ENCODE measurements at places on chromosomes 7 and 10. TPM values are rescaled to one million over a fixed set of nuclear protein-coding genes. Genes with fewer than 3 reads are reported as not detected.
A peak's percentile ranks its signal among the peaks of the same experiment; 100 is the strongest.

The MBL2 gene
- not detected for total RNA-seq

The PRSS37 gene
- total RNA-seq: not detected

The MYPN gene
- 69.8 TPM for total RNA-seq

The FFAR4 gene
- total RNA-seq: not detected

The FGFR2 gene
- total RNA-seq: not detected

The TMEM140 gene
- total RNA-seq: 1.8 TPM

The SKAP2 gene
- total RNA-seq: 7.4 TPM

The TRPV6 gene
- not detected for total RNA-seq

The SLC29A4 gene
- 0.62 TPM for total RNA-seq

GRCh38 chr7:24948739-24949138 lies 31.2 kb downstream of the OSBPL3 start:
- DNase-seq: peak; percentile 25

GRCh38 chr10:99966306-99966705 lies 43.4 kb downstream of the DNMBP start:
- DNase-seq: peak; percentile 97

GRCh38 chr7:68564306-68565135 lies 1033.8 kb upstream of the AUTS2 start:
- DNase-seq: no peak

GRCh38 chr7:48183370-48183743 lies 12.1 kb downstream of the ABCA13 start:
- DNase-seq: no peak

GRCh38 chr10:49288341-49289065 lies 10.5 kb upstream of the C10orf71 start:
- no peak for DNase-seq

- DNase-seq: no peak
These were observed 306.7 kb downstream of the DNAJB6 start for GRCh38 chr7:157643525-157643970.

DNA sequence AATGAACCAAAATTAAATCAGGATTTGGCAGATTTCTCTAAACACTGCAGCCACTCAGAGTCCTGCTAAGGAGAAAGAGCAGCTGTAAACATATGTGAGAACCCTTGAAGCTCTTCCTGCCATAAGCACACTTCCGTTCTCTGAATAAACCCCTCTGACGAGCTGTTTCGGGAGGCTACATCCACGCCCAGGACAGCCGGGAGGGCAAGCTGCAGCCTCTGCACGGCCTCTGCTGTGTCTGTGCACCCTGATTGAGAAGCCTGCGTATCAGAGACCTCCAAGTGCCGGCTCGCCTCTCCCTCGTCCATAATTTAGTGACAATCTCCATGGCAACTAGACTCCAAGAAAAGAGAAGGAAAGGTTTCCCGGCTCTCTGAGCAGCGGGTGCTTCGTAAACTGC lies 114.4 kb downstream of the PTPRN2 start:
- DNase-seq: no peak

DNA sequence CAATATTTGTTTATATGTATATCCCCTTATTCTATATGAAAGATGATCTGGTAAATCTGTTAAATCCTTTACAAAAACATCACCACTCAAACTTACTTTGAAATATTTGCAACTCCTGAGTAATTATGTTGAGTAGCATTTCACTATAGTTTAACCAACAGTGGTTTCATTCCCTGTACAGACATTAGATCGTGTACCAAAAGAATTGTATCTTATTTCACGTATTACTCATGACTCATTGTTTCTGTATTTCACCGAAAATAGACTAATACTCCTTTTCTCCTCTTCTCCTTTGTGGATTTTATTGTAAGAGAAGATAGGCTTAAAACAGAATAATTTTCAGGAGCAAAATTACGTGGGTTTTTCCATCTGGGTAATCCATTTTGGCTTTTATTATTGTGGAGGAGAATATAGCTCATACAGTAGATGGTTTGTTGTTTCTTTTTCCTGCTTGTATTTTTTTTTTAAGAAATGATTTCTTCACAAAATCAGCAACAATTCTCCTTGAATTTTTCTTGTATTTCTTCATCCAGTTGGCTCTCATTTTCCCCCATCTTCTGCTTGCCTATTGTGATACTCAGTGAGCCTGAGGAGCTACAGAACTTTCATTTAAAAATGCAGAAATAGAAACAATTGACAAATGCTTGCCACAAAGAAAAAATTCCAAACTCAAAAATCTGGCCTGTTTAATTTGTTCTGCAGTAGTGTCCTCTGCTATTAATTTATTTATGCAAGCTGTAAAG lies 90.6 kb upstream of the OIT3 start:
- peak; percentile 41 for DNase-seq

DNA sequence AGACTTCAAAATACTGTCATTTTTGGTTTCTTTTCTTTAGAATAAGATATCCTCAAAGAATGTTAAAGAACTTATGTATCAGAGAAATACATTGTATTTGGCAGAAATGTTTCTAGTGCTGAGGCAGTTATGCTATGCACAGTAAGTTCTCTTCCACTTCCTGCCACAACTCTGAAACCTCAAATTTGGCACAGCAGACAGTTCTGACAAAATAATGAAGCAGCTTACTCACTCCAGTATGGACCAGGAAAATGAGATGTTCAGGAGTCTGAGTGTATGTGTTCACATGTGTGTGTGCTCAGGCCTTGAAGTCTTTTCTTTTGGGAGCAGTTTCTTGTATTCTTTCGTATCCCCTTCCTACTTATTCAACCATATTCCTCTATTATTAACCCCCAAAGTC lies 197.0 kb upstream of the AGK start:
- DNase-seq: peak; percentile 22

DNA sequence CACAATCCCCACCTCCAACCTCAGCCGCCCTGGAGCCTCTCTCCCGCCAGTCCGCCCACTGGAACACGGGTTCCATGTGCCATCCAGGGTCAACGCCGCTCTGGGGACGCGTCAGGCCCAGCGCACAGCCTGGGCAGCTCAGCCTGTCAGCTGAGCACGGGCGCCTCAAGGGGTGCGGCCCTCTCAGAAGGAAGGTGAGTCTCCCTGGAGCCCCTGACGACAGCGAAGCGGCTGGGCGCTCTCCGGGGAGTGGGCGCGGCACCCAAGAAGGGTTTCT lies 1.2 kb upstream of the SLC18A3 start:
- no peak for DNase-seq

- peak; percentile 53 for DNase-seq
These were observed 12.1 kb upstream of the RHBDD2 start for GRCh38 chr7:75866489-75867389.

DNA sequence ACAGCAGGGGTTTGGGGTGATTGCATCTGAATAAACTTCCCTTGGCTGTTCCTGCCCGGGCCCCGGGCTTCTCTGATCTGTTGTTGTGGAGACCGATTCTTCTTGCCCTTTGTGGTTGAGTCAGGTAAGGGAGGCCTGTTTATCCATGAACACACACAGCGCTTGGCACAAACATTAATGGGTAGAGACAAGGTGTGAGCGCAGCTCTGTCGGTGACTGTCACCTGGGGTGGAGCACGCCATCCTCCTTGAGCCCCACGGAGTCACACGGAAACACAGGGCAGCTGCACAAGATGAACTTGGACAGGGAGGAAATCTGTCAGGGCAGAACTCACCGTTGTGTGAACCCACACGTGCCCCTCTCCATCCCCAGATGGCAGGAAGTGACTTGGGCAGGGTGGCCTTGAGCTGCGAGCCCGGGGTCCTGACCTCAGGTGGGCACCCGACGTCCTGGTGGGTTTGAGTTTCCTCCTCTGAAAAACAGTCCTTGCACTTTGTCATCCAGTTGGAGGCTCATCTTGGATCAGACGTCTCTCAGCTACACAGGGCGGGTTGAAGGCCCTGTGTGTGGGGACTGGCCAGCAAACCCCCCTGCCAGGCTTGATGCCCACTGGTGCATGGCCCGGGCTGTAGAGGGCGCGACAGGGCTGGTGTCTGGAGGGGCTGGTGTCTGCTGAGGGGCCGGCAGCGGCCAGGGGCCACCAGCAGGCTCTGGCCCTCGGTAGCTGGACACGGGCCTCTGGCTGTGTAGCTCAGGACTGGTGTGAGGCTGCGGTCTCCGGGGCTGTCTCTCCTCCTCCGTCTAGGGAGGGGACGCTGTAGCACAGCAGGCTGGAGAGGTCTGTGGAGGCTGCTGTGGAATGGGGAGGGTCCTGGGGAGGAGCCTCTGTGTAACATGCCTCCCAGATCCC lies 24.2 kb upstream of the SHH start:
- no peak for DNase-seq

DNA sequence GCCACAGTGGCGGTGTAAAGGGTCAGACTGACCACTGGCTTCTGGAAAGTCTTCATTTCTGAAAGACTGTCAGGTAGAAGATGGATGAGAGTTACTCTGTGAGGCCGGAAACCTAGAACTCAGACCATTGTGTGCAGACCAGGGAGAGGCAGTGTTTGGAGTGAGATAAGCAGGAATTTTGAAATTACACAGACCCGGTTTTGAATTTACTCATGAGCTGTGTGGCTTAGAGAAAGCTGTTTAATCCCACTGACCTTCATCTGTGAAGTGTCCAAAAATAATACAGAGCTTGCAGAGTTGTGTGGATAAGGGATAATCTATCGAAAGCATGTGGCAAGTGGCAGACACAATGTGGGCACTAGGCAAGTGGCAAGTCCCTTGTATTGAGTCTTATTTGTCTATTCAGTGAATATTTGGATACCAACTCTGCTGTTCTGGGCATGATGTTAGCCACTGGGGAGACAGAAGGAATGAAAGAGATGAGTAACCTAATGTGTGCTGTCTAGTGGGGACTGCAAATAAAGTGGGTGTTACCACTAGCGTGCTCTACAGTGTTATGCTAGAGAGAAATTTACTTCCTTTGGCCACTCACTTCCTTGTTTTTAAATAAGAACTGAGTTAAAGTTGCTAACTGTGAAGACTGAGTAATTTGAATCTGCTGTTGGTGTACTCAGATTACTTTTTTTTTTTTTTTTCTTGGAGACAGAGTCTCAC lies 69.4 kb downstream of the KIAA1217 start:
- no peak for DNase-seq

DNA sequence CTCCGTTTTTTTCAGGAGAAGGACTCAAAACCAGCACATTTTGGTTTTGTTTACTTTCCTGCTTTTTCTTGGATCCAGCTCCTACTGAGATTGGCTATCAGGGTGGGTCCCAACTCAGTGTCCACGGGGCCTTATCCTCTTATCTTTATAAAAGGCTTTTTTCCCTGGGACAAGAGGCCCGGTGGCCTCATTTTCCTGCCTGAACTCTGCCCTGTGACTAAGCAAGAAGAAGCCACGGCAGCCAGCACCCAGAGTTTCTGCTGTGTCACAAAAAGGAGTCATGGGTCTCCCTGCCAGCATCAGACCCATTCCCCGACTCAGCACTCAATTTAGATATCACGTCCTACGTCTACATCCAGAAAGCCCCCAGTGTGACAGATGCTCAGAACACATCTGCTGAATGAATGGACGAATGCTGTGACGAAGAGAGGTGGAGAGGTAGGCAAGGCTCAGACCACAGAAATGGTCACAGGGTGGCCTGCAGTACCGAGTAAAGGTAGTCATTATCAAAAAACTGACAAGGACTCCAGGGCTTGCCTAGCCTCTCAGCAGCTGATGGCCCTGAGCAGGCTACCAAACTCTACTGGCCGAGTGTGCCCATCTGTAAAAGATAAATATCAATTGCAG lies 16.7 kb downstream of the DLG5 start:
- DNase-seq: peak; percentile 67

- no peak for DNase-seq
These were observed 32.1 kb downstream of the EN2 start for GRCh38 chr7:155489862-155490696.

GRCh38 chr10:123000155-123000554 lies 8.4 kb downstream of the IKZF5 start:
- DNase-seq: no peak

GRCh38 chr10:112409755-112410154 lies 35.8 kb downstream of the ACSL5 start:
- no peak for DNase-seq

- no peak for DNase-seq
These were observed 27.1 kb downstream of the ZNF775 start for GRCh38 chr7:150406312-150406566.

DNA sequence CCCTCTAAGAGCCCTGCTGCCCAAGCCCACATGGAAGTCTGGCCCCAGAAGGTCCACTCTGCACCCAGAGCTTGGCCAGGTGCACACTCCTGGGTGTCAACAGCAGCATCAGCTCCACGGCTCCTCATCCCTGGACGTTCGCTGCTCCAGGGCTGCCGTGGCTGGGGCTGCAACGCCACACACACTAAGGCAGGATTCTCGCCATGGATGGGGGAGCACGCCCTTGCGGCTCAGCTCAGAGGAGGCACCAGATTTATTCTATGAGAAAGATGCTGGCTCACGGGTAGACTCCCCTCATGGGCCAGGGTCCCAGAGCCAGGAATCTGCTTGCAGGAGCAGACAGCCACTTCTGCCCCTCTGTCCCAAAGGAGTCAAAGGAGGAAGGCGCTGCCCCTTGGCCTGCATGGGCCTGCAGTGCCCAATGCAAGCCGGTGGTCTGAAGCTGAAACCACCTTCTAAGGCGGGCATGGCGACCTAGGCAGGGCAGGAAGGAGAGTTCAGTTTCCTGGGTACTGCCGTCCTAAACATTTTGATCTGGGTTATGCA lies 42.1 kb downstream of the CFAP46 start:
- DNase-seq: no peak

DNA sequence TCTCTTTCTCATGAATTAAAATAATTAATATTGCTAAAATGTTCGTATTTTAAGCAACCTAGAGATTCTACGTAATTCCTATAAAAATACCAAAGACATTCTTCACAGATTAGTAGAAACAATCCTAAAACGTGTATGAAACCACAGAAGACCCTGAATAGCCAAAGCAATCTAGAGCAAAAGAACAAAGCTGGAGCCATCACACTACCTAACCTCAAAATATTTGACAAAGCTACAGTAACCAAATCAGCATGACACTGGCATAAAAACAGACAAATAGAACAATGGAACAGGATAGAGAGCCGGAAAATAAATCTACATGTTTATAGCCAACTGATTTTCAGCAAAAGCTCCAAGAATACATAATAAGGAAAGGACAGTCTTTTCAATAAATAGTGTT lies 105.5 kb upstream of the PTN start:
- no peak for DNase-seq

DNA sequence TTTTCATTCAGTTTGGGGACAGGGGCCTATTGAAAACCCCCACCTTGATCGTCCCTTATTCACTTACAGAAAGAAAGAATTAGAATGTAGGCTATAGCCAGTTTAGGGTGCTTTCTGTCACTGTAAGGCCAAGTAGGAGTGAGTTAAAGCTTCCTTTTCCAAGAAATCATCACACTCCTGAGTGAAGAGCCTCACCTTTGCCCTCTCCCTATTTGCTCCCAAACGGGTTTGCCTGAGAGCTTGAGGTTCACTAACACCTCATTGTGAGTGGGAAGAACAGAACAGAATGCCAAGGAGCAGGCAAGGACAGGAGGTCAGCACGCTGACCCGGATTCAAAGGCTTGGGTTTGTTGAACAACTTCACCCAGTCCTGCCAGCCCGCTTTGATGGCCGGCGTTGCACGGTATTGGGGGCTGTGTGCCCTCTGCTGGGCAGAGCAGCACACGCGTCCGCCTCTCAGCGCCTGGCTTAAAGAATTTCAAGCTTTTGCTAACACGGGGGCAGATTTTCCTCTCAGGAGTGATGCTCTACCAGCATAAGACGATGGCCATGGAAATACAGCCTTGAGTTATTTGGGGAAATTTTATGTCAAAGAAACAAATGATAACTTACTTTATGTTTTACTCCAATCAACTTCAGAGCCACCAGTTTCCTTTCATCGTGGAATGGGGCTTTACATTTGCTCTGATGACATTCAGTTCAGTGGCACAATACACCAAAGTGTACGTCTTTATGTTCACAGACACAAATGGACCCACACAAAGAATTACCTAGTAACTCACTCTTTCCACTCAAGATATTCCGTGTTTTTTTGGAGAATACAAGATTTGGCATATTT lies 470.0 kb downstream of the SUGCT start:
- no peak for DNase-seq
